ENCODE measurements at places on chromosomes 7 and 10. TPM values are rescaled to one million over a fixed set of nuclear protein-coding genes. Genes with fewer than 3 reads are reported as not detected.

NUTM2B gene
- total RNA-seq: 0.39 TPM

TMEM236 gene
- 0.07 TPM for total RNA-seq

MAP3K8 gene
- 12.3 TPM for total RNA-seq

PAPOLB gene
- 0.07 TPM for total RNA-seq

PDE6C gene
- total RNA-seq: not detected

C10orf67 gene
- not detected for total RNA-seq

GDF2 gene
- not detected for total RNA-seq

NOS3 gene
- total RNA-seq: 0.33 TPM

ANKRD7 gene
- 0.20 TPM for total RNA-seq

MMP21 gene
- total RNA-seq: not detected

WNT8B gene
- not detected for total RNA-seq

GFRA1 gene
- 0.39 TPM for total RNA-seq

ATOH7 gene
- not detected for total RNA-seq

IDE gene
- 27.0 TPM for total RNA-seq

ZNF107 gene
- 2.2 TPM for total RNA-seq
